ENCODE measurements at places on chromosomes 6 and 20.

- DNase-seq: no peak
Measured at GRCh38 chr6:53567701-53568100, 22.8 kb upstream of the GCLC start.

GRCh38 chr20:63084563-63084927, 77.8 kb upstream of the BHLHE23 start:
- no peak for DNase-seq

DNA sequence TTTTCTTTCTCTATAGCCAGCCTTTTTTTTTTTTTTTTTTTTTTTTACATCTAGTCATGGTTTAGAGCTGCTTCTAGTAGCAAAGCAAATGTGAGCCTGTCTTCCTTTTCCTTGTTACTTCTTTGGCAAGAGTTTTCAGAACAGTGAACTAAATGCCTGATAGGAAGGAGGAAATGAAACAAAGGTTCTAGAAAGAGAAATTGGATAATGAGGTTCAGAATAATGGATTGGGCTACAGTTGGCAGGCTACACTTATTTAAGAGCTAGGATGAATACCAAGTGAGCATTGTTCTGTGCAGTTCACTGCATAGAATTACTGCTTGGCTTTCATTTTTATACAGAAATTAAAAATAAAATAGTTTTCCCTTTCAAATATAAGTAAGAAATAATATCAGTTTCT, 78.6 kb downstream of the HIVEP1 start:
- no peak for DNase-seq

- DNase-seq: no peak
Measured at GRCh38 chr20:64220891-64221527, 34.5 kb upstream of the PCMTD2 start.

DNA sequence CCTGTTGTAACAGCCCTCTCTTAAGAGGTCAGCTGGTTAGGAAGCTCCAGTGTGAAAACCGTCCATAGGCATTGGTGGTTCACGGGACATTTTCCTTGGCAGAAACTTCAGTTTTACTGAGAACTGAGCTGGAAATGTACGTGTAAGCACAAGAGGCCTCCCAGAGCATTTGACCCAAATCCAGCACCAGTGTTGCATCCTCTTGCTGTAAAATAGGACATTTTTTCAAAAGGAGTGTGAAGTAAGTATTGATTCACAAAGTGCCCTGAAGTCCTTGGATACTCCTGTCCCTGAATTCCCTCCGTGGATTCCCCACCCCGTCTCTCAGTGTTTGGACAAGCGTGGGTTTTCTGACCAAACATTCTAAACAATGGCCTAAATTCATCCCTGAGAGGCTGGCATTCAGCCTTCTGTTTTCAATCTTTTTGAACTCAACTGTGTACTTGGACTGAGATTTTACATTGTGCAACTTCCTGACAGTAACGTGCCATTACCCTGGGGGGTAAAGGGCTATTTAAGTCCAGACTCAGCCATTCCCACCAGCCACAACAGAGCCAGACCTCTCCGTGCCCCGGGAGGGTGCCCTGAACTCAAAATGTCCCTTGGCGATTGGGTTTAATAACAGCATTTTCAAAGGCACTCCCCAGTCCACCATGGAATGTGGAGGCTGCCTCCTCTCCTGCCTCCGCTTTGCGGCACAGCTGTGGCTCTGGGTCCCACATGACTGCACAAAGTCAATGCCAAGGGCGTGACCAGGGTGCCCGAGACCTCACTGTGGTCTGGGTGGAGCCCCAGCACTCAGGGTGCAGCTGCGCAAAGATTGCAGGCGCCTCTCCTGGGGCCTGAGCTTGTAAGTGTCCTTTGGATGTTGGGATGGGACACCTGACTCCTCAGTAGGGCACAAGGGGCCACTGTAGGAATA, 92.7 kb upstream of the AFDN start:
- DNase-seq: peak; percentile 71

DNA sequence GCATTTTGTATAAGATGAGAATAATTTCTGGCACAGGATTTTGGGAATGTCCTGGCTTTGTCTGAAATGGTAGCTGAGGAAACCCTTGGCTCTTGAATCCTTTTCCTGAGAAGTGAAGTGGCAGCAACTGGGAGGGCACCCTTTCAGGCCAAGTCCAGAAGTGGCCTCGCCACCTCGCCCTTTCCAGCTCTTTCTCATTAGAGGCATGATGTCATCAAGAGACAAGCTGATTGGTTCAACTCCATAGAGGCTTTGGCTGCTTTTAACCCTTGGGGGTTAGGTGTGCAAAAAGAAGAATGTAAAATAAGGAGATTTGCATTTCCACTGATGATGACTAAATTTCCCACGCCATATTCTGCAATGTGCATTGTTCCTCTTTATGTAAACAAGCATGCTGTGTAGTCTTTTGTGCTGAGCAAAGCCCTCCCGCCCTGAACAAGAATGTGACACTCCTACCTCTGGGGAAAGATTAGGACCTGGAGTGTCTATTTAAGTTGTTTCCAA, 116.5 kb downstream of the TCP11 start:
- no peak for DNase-seq

DNA sequence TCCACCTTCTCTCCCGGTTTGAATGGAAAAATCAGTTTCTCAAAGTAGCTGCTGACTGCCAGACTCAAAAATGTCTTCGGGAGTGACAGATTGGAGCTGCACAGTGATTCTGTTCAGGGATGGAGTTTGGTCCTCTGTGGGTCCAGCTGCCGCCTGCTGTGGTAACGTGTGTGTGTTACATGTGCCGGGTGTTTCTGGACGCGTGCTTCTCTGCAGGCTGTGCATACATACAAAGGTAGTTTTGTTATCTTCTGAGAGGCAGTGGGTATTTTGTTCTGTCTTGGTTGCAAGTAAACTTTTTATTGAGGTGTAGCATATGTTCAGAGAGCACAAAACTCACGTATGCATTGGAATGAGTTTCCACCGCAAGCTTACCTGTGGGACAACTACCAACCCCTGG, 41.3 kb upstream of the NAA20 start:
- DNase-seq: no peak

- no peak for DNase-seq
Measured at GRCh38 chr6:23145781-23146180, 576.4 kb downstream of the HDGFL1 start.

GRCh38 chr20:17667445-17667844, 14.6 kb downstream of the RRBP1 start:
- DNase-seq: no peak

DNA sequence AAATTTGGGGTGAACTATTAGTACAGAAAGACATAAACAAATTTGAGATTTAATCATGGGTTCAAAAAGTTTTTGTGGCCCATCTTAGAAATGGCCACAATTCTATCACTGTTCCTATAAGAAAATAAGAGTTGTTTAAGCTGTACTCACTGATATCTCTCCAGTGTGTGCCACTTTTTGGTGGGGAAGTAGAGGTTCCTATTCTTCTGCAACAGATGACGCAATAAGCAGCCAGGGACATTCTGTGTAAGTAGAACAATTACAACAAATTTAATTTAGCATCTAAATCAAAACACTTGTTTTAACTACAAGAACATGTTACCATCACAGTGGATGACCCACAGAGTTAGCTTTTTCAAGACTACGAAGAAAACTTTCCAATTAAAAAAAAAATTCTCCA, 9.9 kb downstream of the SERAC1 start:
- DNase-seq: no peak

DNA sequence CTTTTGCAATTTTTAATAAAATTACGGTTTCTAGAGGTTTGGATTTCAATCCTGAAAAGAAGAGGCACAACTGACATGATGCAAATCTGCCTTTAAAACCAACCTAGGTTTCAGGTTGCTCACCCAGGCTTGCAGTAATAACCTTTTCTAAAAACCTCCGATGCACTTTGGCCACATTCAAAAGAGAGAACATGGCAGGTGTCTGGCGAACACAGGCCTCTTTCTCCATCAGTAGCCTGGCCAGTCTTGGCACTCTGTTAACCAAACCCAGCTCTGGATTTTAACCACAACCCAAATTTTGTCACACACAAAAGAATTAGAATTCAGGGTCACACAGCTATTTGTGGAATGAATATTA, 55.8 kb upstream of the MAFB start:
- DNase-seq: no peak

- DNase-seq: no peak
Measured at GRCh38 chr6:151772446-151772845, 35.0 kb upstream of the ESR1 start.

DNA sequence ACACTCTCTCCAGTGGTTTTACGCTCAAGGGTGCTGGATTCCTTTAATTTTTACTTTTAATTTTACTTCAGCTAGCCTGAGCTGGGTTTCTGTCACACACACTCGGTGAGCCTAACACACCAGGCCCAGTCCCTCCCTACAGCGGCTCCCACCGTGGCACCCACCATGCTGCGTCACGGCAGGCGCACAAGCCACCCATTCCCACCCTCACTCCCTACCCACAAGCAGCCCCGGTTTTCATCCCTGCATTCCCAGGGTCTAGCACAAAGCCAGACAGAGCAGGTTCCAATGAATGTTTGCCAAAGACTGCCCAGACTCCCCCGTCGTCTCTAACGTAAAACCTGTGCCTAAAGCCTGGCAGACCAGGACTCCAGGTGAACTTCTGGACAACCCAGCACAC, 50.3 kb downstream of the MYH7B start:
- DNase-seq: peak; percentile 33

DNA sequence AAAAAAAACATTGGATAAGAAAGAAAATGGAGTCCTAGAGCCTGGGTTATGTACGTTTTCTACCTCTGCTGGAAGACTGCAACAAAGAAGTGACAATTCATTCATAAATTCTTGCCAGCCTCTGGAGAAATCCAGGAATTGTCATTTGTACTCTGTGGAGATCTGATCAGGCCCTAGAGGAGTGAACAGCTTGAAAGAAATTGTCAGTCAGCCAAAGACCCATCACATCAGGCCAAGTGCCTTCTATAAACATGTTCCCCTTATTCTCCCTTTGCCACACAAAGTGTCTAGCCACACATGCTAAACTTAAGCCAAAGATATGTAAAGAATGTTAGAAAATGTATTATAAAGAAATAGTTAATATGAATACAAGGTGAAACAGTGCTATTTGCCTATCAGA, 152.4 kb downstream of the ADAT2 start:
- DNase-seq: no peak

DNA sequence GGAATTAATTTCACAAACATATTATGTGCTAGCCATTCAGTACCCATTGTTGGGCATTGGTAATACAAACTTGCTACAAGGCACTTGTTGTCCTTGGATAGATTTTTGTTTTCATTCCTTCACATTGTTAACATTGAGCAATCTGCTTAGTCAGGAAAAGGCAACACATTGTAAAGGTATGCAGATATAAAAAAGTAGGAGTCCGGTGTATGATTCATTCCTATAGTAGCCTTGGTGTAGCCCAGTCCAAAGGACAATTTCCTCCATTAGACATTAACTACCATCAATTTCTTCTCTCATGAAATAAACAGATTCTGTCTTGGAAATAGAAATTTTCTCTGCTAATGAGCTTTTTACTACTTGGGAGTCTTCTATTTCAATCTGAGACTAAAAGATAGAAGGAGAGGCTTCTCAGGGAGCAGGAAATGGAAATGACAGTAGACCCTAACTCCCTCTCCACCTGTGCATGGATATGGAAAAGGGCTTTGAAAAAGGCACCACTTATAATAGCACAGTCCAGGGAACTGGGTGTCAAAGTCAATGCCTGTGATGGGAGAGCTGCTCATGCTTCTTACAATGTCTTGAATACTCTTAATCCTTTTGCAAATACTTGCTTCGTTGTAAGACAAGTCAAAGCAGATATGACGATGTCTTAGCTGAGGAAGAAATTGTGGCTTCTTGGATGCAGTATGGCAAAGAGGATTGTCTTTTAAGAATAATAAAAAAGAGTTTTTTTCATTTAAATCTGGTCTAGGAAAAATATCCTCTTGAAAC, 369.4 kb upstream of the CITED2 start:
- DNase-seq: no peak

- DNase-seq: no peak
Measured at GRCh38 chr20:46128310-46129151, 10.4 kb downstream of the CD40 start.

- DNase-seq: no peak
Measured at GRCh38 chr6:148599967-148600426, 146.8 kb upstream of the UST start.

- no peak for DNase-seq
Measured at GRCh38 chr6:18823782-18824386, 436.7 kb downstream of the RNF144B start.

- DNase-seq: no peak
Measured at GRCh38 chr6:67766057-67766456, 869.0 kb upstream of the ADGRB3 start.

- peak; percentile 71 for DNase-seq
Measured at GRCh38 chr6:126788861-126789365, 329.6 kb upstream of the RSPO3 start.

DNA sequence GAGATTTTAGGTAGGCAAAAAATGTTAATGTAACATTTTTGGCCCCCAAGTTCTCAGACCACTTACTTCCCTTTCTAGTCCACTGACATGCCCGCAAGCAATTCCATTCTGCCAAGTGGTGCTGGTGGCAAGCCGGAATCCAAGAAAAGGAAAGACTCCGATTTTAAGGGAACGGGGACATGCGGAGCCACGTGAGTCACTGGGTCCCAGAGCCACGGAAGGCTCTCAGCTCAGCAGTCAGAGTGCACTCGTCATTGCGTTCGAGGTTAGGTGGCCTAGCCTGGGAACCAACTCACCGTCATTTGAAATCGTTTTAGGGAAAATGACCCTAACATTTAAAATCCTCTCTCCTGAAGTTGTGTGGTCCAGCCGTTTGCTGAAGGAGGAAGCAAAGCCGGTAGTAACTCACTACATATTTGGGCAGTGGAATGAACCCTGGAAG, 711 bp upstream of the SIRT5 start:
- DNase-seq: peak; percentile 81

GRCh38 chr6:106564476-106564875, 64.8 kb downstream of the RTN4IP1 start:
- no peak for DNase-seq

GRCh38 chr6:157107915-157108651, 215.2 kb downstream of the TMEM242 start:
- DNase-seq: no peak

GRCh38 chr20:1209447-1210387, 6.5 kb downstream of the C20orf202 start:
- no peak for DNase-seq

DNA sequence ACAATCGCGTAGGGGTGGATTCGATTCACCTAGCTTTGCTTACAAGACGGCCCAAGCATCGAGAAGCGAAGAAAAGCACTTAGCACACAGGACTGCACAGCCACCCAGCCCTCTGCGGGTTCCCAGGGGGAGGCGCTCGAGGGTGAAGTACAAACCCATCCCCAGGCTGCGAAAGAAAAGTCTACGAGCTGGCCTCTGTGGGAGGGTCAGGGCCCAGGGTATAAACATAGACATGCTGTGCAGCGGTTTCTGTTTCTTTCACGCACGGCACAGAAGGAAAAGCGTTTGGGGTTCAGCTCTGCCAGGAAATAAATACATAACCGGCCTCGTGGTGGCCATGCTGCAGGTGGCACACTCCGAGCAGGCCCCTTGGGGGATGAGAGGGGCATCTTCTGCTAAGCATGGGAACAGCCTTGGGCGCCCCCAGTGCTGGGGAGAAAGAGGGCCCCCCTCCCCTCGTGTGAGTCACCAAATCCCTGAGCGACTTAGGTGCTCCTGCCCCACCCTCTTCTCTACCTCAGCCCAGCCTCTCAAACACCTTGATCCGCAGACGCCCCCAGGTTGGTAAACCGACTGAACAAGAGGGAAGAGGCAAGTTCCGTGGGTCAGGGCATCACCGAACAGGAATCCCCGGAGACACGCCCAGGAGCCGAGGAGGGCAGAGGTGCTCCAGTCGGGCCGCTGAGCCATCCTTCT, 91.6 kb upstream of the RIPOR2 start:
- no peak for DNase-seq
